ENCODE measurements at places on chromosomes 6 and 20.

DNA sequence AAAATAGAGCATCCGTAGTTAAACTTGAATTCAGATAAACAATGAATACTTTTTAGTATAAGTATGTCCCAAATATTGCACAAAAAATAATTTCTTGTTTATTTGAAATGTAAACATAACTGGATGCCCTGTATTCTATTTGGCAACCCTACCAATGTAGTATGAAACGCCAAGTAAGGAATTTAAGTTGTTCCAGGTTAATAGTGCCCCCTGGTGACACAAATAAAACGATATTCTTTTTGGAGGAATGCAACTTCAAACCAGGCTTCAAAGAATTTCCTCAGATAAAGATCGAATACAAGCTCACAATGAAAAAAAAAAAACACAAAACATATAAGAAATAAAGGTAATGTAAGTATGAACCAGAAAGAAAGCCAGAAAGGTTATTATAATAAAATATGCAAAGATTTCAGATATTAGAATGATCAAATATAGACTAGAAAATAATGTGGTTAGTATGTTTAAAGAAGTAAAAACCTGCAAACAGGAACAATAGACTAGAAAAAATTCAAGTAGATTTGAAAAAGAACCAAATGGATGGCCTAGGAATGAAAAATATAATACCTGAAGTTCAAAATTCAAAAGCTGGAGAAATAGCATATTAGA is 18.4 kb upstream of the AKAP7 start:
- no peak for DNase-seq

DNA sequence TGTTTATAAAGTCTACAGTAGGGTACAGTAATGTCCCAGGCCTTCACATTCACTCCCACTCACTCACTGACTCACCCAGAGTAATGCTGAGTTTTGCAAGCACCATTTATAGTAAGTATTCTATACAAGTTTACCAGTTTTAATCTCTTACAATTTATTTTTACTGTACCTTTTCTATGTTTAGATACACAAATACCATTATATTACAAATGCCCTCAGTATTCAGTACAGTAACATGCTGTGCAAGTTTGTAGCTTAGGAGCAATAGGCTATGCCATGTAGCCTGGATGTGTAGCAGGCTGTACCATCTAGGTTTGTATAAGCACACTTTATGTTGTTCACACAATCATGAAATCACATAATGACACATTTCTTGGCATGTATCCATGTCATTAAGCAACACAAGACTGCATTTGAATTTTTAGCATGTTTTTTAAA is 673.6 kb downstream of the CD109 start:
- DNase-seq = no peak

DNA sequence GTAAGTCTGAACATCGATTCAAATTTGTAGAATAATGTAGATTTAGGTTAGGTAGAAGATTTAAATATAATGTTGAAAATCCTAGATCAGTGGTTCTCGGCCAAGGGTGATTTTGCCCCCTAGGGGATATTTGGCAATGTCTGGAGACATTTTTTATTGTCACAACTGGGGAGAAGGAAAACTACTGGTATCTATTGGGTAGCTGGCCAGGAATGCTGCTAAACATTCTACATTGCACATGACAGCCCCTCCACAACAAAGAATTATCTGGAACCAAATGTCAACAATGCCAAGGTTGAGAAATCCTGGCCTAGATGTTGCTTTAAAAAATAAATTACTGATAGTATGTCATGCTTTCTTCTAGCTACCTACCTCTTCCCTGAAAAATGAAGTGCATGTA is 76.1 kb downstream of the HIVEP2 start:
- no peak for DNase-seq

DNA sequence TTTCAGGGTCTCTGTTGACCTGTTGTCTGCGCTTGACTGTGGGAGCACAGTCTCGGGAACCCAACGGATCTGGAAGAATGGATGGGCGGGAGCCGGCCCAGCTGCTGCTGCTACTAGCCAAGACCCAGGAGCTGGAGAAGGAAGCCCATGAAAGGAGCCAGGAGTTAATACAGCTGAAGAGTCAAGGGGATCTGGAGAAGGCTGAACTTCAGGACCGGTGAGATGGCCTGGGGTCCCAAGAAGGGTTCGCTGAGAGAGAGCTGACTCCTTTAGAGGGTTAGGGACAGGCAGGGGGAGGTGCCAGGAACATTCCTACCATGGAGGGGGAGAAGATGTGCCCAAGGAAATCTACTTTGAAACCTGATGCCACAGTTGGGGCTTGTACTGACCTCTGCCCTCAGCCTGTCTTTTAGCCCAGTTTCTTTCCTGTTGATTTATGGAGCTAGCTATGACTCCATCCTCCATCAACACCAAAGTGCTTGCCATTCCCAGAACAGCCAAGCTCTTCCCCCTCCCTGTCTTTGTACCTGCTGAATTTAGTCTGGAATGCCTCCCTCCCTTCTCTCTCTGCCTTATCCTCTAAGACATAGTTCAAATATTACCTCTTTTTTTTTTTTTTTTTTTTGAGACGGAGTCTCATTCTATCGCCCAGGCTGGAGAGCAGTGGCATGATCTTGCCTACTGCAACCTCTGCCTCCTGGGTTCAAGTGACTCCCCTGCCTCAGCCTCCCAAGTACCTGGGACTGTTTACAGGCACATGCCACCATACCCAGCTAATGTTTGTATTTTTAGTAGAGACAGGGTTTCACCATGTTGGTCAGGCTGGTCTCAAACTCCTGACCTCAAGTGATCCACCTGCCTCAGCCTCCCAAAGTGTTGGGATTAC is 12.2 kb downstream of the CEP250 start:
- DNase-seq = no peak

GRCh38 chr6:36110050-36110449 is 20.3 kb upstream of the MAPK13 start:
- no peak for DNase-seq

- DNase-seq = no peak
These were observed 86.4 kb downstream of the FKBP5 start for GRCh38 chr6:35602133-35602946.

DNA sequence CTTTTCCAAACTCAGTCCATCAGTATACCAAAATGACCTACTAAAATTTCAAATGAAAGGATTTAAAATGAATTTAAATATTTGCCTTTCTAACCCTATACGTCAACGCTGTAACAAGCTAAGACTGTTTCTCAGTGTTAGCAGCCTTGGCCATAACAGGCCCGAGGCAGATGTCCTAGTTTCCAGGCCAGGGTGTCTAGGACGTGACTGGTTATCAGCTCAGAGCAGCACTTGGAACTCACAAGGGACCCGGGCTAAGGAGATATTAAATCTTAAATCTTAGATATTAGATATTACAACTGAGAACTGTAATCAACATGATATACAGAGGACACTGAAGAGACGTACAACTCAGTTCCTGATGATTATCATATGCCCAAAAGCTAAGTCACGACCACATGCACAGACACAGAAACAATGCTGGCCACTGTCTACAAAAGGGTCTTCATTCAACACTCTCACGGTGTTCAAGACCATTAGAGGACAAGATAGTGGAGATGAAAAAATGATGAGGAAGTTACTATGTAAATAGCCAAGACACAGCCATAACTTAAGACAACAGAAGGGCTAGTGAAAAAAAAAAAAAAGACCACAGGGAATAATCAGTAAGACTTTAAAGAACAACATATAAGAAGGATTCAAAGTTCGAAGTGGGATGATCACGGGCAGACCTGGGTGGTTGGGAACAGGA is at the start of gene CLDN20:
CLDN20 (plus strand) TSS at position 641 of the 691 bp plus-strand sequence. CDS start 11,707 bp downstream, outside the sequence.
- no peak for DNase-seq
